ENCODE measurements at places on chromosomes 2 and 18.

DNA sequence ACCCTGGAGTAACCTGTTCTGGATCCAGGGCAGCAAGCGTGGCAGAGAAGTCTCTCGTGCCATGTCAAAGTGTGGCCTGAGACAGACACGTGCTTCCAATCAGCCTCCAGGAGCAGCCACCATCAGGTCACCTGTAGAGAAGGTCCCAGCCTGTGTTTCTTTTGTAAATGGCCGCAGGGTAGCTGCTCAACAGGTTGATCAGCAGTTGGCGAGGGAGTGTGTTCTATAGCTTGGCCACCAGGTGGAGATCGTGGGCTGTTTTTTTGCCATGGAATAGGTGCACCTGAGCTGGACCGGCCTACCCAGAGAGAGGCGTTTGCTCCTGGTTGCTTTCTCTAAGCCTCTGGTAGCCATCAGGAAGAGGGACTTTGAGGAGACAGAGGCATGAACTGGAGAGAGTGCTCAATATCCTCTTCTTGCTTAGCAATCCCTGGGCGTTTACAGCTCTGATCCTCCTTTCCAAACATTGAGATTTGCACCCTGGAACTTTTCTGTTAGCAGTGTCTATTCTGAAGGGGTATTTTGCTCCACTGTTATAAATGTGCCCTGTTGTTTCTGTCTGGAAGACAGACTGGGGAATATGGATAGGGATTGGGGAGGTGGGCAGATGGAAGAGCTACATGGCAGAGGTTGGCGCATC lies 34.2 kb upstream of the EN1 start:
- DNase-seq = peak; percentile 66

GRCh38 chr2:149313512-149313972 lies 16.8 kb upstream of the LYPD6 start:
- no peak for DNase-seq

DNA sequence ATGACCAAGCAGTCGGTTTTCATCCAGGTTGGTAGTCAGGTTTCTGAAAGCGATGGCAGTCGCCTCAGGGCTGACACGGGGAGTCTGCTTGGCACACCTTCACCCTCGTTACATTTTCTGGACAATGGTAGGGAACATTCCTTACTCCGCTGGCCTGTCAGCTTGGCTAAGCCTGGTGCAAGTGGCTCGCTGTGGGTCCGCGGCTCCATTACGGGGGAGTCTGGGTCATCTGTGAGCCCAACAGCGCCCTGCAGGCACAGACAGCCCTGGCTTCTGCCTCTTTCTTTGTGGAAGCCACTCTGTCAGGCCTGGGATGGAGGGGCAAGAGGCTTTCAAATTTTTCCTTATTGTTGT lies 95.6 kb downstream of the HDAC4 start:
- no peak for DNase-seq

DNA sequence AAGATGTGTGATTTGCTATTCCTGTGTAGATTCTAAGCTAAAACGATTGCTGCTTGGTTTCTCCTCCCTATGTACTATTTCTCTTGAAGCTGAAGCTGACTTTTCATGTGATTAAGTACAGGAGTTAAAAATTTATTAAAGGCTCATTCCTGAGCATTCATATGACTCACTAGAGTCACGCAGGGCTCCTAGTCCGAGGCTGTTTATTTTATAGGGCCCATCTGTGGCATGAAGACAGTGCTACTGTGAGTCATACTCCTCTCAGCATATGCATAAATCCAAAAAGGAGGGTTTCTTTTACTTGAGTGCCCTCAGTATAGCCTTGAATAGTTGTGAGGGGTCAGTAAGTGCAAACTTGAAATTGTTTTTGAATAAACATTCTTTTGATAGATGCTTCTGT lies 378.8 kb downstream of the PTPRM start:
- DNase-seq = no peak

DNA sequence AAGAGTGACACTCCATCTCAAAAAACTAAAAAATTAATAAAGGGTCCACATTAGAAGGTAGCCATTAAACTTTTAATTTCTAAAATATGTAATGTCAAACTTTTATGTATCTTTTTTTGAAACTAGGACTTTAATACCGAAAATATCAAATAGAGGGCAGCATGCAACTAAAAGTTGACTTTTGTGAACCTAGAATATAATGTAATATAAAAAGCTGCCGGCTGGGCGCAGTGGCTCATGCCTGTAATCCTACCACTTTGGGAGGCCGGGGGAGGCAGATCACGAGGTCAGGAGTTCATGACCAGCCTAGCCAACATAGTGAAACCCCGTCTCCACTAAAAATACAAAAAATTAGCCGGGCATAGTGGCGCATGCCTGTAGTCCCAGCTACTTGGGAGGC lies 62.8 kb downstream of the INO80D start:
- DNase-seq = no peak

DNA sequence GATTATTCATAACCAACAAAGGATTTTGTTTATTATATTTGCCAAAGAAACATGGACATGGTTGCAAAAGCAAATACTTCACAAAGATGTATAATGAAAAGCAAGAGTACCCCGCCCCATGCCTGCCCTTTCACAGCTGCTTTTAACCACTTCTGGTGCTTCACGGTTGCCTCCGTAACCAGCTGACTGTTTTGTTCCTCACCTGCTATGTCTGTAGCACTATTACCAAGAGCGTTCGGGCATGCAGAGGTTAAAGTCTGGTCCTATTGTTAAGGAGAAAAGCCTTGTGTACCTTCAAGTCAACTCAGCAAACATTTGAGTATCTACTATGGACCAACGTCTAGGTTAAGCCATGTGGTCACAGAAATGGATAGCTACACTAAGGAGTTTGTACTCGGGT lies 115.2 kb upstream of the FOSL2 start:
- DNase-seq = no peak

GRCh38 chr2:127790694-127791529 lies 20.1 kb downstream of the WDR33 start:
- no peak for DNase-seq

DNA sequence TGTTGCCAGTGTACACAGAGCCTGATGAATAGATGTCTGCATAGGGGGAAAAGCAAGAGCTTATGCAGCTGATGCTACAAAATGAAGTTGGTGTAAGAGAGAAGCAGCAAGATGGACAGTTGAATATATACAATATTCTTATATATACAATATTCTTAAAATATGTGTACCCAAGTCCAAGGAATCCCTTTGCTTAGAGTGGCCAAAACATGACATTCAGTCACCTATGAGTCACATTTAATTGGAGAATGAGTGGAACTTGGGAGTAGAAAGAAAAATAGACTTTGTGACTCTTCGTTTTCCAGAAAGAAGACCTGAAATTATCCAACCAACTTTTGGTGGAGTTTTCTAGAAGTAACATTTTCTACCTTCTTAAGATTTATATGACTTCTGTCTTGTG lies 81.8 kb downstream of the SCN9A start:
- no peak for DNase-seq

DNA sequence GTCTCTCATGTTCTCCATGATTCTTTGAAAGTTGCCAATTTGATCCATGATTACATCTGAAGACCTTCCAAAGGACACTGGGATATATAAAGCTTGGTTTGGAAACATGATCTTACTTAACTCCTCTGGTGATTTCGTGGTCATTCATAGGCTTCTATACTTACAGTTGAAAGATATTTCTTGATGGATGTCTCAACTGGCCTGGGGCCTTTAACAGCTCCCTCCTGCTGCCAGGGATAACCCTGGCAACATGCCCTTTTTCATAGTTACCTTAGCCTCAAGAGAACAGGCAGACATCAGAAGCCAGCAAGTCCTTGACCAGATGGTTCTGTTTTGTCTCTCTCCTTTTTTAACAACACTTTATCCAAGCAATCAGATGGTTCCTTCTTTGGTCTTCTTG lies 23.5 kb upstream of the MFF start:
- no peak for DNase-seq

DNA sequence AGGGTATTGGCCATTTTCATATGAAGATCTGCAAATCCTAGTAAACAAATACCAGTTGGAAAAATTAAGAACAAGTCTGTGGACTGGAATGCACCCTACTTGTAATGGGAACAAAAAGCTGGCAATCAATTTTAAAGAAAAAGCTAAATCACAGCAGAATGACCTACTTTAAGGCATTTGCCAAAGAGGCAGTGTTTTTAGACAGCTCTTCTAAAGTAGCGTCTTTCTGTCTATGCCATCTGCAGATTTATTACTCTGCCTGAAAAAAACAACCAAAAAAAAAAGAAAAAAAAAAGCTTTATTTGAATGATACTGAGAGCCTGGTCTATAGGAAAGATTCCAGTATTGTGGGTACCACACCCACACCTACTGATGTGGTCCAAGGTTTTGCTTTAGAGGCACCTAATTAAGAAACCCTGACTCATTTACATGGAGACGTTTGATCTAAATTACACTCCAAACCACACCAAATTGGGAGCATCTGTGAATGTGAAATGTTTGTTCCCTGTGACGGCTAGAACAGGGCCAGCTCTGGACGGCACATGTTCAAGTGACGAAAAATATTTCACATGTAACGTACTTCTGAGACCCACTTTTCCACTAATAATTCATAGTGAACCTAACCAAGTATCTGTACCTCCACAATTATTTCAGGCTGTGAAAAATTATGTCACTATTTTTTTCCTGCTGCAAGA lies 597.1 kb downstream of the ARHGAP15 start:
- DNase-seq = no peak

- no peak for DNase-seq
These were observed 13.3 kb downstream of the CHMP1B start for GRCh38 chr18:11864471-11864870.

- no peak for DNase-seq
These were observed 534 bp upstream of the SOCS6 start for GRCh38 chr18:70288171-70288850.

DNA sequence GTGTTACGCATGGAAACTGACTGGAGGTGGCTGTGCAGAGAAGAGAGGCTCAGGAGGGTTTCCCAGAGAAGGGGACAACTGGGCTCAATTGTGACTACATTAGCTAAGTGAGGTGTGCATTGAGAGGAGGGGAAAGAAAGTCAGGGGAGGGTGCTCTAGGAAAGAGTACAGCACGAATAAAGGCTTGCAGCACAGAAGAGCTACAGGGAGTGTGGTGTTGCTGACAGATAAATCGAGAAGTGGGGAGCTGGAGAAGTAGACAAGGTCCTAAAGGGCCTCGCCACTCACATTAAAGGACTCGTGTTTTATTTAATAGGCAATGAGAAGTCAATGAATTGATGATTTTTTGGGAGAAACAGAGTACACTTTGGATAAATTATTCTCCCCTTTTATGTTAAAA lies 65.7 kb upstream of the CTAGE1 start:
- no peak for DNase-seq

GRCh38 chr2:95274291-95275150 lies at the start of gene PROM2:
Gene PROM2, plus strand, starts transcription at chr2:95274449. Its CDS starts 137 bp downstream, at chr2:95274586.
- DNase-seq = no peak

GRCh38 chr2:209208211-209208610 lies 215.6 kb upstream of the MAP2 start:
- DNase-seq = peak; percentile 38

DNA sequence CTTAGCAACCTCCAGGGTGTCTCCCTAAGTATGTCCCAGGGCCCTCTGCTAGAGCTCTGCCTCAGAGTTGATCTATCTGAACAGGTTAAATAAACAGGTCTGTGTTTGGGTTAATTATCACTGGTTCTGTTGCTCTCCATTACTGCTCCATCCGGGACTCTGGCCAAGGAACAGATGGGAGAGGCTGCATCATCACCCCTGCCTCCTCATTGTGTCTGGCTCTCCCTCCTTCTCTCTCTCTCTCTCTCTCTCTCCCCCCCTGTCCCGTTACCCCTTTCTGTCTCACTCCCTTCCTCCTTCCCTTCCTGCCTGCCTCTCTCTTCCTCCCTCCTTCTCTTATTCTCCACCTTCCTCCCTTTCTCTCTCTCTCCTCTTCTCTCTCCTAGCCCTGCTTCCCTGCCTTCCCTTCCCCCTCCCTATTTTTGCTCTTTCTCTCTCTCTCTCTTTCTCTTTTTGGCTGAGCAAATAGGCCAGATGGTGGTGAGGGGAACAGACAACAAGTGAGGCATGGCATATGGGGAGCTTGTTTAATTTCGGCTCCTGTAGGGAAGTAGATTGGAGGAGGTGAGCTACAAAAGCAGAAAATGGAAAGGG lies 62.1 kb downstream of the SETBP1 start:
- DNase-seq = no peak

- no peak for DNase-seq
These were observed 11.5 kb downstream of the GNLY start for GRCh38 chr2:85705680-85706039.

DNA sequence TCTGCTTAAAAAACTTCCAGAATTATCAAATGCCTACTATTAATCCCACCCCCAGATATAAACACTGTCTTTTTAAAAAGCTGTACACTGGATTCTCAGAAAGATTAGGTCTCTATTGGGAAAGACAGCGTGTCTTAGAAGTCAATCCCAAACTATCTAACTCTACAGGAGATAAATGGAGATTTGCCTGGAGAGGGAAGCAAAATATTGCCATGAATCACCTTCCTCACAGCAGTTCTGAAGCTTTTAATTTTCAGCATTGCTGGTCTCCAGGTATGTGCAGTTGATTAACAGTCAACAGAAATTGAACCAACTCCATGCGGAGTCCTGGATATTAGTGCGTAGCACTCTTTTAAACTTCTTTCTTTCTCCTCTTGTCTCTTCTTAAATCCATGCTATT lies 122.2 kb downstream of the DSC3 start:
- no peak for DNase-seq

- no peak for DNase-seq
These were observed 557.7 kb upstream of the TNP1 start for GRCh38 chr2:217417536-217417935.

Data from NT2/D1 (cell line).